ENCODE measurements at places on chromosomes 7 and 10.

DNA sequence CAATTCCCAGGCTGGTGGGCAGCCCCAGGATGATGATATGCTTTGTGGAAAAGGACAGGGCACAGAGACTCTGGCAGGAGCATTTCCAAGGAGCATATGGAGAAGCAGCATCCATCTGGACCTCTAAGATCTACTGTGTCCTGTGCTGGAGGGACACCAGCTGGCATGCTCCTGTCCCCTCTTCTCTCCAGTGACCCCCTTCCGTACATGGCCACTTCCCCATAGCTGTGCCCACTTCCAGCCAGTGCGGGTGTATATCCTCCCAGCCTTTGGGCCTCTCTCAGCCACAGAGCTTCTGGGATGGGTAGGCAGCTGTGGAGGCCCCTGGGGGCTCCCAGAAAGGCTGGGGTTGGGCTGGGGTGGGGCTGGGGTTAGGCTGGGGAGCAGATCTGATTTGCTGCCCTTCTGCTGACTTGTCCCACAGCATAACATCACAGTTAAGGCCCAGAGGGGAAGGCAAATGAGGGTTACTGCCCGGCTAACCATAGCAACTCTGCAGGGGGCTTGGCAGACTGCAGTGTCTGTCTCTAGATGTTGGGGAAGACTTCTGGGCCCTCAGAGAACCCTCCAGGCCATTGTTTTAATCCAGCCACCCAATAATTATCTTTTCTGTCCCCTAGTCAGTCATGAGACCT is 6.3 kb downstream of the NPFFR1 start:
- no peak for DNase-seq

GRCh38 chr10:62744136-62744535 is 60.4 kb upstream of the ADO start:
- no peak for DNase-seq

- DNase-seq = peak; percentile 64
Observed at GRCh38 chr10:102422545-102423129, 2.0 kb downstream of the FBXL15 start.

DNA sequence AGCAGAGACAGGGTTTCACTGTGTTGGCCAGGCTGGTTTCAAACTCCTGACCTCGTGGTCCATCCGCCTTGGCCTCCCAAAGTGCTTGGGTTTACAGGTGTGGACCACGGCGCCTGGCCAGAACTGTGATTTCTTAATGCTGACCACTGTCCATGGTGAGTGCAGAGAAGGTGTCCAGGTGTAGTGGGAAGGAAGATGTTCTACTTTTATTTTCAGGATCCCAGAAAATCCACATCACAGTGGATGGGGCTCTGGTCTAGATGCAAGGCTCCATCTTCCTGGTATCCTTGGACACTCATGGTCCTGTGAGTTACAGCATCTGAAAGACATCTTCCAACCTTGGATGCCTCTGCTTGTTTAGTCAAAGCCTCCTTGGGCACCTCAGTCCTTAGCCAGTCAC is 92.7 kb downstream of the CCDC3 start:
- no peak for DNase-seq
